ENCODE measurements at places on chromosomes 16 and 17.

DNA sequence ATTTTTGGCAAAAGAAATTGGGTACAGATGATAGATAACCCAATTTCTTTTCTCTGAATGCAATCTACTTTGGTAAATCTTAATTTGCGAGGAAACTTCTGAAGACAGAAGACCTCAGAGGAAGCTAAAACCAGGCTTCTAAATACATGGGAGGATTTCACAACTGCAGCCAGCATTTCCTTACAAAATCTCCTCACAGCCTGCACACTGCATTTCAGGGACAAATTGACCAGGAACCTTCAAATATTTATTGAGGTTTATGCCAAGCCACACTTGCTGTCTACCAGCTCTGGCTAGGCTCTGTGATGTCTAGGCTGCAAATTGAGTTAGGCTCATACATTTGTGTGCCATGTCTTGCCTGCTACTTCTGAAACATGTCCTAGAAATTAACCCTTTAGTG is 167.3 kb upstream of the CDH5 start:
- DNase-seq = no peak

- DNase-seq = no peak
These were observed 9.2 kb downstream of the TELO2 start for GRCh38 chr16:1502092-1503004.

- no peak for DNase-seq
These were observed 839 bp downstream of the SLC25A35 start for GRCh38 chr17:8294361-8294760.

DNA sequence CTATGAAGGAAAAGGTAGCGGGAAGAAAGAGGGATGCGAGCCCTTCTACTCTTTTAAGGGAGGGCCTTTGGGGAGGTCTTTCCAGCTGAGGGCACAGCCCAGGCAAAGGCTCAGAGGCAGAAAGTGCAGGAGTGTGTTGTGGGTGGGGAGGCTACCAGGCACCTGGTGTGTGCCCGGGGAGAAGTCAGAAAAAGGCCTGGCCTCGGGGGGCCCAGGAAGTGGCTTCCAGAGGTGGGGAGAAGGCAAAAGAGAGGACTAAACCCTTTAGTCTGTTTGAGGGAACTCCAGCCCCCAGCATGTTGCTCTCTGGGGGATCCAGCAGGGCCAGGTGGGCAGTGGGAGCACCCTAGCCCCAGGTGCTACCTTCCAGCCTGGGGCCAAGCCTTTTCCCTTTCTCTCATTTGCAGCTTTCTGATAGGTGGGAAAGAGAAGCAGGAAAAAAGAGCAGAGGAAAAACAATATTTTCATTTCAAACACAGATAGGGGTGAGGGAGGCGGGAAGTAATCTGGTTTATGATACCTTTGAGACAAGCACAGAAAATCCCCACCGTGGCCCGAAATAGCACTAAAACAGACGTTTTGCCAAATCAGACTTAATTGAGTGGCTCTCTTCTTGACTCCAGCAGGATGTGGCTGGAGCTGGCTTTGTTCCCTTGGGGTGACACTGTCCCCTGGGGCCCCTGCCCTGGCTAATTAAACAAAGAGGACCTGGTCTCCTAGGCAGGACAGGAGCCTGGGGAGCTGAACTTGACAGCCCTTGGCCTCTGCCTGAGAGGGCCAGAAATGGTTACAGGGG is 10.4 kb downstream of the RAI1 start:
- peak; percentile 47 for DNase-seq

DNA sequence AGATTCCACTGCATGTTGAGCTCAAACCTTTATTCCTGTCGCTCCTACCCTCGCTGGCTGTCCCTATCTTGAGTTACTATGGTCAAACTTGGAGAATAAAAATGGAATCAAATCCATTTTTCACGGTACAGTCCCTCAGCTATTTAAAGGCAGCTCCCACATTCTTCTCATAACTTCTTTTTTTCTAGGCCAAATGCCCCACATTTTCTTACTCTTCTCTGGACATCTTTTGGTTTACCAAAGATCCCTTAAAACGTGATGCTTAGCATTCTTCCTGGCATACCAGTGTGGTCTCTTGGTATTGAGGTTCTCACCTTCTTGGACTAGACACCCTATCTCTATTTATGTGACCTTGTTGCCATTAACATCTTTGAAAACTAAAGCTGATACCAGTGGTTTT is 48.3 kb upstream of the MAF start:
- DNase-seq = no peak

DNA sequence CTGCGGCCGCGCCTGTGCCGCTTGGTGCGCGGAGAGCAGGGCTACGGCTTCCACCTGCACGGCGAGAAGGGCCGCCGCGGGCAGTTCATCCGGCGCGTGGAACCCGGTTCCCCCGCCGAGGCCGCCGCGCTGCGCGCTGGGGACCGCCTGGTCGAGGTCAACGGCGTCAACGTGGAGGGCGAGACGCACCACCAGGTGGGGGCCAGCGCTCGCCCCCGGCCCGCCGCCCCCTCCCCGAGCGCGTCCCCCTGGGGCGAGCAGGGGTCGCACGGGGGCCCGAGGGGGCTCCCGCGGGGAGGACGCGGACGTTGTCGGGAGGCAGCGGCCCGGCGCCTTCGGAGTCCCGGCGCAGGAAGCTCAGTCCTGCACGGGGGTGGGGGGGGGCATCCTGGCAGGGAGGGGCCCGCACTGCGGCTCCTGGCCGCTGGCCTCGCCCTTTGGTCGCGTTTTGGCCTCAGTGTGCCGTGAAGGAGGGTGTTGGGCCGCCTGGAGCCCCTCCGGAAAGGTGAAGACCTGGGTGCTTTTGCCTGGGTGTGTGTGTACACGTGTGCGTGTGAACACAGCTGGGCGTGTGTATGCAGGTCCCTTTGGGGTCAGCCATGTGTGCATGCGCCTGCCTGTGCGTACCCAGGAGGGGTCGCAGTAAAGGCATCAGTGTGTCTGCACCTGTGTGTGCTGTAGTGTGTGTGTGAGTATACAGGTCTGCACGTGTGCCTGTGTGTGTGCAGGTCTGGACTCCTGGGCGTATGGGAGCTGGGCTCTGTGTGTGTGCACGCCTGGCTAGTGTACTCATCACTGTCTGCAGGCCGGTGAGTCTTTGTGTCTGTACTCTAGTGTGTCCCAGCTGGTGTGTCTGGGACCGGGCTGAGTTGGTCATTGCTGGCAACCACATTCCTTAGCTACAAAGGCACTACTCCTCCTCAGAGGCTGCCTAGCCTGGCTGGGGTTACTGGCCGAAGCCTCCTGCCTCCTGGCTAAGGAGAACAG is 615 bp downstream of the NHERF2 start:
- no peak for DNase-seq

DNA sequence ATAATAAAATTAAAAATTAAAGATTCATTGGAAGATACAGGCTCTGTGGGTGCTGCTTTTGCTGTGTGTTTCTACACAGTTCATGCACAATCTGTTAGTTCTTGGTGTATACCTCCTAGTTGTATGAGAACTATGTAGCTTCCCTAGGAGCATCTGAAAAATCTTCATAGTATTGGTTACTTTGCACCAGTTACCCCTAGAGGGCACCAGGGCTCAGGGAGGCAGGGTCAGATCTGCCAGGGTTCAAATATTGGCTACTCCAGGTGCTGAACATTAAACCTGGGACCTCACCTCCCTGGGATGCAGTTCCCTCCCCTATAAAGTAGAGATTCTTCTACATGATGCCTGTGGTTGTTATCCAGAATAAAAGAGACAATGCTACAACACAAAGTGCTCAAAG is 583.0 kb upstream of the CDH11 start:
- DNase-seq = no peak

- DNase-seq = no peak
These were observed 809 bp downstream of the PIRT start for GRCh38 chr17:10836966-10837590.

DNA sequence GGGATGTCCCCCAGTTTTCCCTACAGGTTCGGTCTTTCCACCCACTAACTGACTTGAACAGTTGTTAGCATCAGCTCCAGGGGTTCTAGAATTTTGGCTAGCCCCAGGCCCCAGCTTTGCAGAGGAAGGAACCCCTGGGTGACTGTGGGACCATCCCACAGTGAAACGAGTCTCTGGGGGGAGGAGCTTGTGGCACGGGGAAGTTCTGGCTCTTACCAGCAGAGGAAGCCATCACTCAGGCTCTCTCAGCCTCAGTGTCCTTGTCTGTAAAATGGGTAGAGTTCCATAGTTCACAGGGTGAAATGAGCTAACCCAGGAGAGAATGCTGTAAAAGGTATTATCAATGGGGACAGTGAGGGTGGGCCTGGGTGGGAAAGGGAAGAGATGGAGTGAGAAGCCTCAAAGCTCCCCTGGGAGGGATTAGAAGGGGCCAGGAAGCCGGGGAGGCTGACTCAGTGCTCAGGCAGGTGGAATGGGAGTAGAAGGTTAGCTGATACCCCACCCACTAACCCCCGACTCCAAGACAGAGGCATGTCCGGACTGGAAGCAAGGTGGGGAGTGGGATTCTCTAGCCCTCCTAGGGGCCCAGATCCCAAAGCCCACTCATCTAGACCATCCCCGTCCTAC is 30.9 kb upstream of the CDC42EP4 start:
- DNase-seq = no peak

DNA sequence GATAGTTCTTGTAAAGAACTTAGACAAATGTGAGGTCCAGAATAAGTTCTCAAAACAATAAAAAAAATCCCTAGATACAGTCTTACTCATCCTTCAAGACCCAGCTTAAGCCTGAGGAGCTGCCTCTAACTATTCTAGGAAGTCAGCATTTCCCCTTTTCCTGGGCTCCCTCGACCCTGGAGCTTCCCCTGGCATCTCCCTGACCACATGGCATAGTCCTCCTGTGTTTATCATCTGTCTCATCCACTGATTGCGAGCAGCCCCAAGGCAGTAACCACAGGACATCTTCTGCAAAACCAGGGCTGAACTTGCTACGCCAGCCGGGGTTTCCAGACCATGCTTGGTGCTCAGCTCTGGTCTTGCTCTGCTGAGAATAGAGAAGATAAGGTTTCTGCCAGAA is 36.7 kb upstream of the NLRP1 start:
- DNase-seq = no peak

DNA sequence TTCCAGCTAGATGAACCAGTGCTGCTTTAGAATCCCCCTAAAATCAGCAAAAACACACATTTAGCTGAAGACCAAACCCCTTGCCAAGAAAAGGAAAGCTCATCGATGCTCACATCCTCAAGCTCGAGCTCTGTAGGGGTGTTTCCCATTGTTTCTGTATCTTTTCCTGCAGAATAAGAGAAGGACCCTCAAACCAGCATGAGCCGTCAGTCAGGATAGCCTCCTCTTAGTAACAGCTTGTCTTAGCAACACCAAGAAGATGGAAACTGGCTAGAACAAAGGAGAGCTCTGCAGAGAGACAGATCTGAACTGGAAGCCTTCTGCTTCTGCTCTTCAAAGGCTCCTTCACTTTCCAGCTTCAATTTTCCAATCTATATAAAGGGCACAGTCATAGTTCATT is 32.0 kb downstream of the VAT1L start:
- no peak for DNase-seq

DNA sequence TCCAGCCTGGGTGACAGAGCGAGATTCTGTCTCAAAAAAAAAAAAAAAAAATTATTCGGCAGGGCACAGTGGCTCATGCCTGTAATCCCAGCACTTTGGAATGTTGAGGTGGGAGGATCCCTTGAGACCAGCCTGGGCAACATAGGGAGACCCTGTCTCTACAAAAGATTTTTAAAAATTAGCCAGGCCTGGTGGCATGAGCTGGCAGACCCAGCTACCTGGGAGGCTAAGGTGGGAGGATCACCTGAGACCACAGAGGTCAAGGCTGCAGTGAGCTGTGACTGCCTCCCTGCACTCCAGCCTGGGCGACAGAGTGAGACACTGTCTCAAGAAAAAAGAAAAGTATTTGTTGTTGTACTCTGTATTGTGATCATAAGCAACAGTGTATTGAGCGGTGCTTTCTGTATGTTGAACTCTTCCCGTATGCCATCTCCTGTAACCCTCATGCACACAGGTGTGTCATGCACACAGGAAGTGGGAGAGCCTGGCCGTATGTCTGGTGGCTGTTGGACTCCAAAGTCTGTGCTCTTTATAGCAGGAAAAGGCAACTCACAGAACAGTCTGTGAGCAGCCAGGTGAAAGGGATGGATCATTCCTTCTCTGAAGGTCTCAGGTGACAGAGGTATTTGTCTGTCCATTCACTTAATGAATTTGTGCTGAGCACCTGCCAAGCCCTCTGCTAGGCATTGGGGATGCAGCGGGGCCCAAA is 17.1 kb downstream of the CDH1 start:
- no peak for DNase-seq

DNA sequence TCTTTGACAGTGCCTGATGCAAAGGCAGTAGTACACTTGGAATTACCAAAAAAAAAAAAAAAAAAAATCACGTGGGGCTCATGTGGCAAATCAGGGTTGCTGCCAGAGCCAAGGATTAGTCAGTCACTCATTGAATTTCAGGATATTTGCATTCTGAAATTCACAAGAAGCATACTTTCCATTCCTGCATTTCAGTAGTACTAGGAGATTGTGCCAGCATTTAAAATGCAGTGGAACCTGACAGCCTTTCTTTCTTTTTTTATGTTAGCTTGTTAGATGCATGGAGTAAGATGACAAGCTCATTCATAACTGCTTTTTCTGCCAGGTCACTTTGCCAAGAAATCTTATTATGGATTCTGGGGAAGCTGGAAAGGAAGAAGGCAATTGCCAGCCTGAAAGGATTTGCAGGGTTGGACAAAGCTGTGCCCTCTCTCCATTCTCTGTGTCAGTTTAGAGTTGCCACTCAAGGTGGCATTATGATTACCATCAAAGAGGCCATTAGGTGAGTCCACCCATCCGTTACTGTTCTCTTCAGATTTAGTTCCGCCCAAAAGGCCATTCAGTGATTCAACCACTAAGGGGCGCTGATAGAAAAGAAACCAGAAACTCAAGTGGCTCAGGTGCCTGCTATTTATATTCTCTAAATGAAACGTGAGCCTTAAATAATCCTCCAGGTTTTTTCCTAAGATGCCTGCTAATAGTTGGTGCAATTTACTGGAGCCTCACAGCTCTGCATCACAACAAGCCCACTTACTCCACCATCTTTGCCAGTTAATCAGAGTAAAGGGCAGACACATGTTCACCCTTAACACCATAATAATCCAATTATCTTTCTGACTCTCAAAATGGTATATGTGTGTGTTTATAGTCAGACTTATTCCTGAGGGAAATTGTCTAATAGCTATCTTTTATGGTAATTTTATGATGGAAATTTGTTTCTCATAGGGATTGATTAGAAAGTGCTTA is 59.0 kb downstream of the TANGO6 start:
- DNase-seq = peak; percentile 24

- DNase-seq = no peak
These were observed 9.1 kb upstream of the METTL9 start for GRCh38 chr16:21590287-21590686.

GRCh38 chr16:3020604-3021448 is 658 bp downstream of the TNFRSF12A start:
- DNase-seq = peak; percentile 75

GRCh38 chr16:84308120-84308519 is 13.4 kb downstream of the WFDC1 start:
- DNase-seq = peak; percentile 38

- peak; percentile 55 for DNase-seq
These were observed 77.0 kb downstream of the MYH13 start for GRCh38 chr17:10295728-10296343.

DNA sequence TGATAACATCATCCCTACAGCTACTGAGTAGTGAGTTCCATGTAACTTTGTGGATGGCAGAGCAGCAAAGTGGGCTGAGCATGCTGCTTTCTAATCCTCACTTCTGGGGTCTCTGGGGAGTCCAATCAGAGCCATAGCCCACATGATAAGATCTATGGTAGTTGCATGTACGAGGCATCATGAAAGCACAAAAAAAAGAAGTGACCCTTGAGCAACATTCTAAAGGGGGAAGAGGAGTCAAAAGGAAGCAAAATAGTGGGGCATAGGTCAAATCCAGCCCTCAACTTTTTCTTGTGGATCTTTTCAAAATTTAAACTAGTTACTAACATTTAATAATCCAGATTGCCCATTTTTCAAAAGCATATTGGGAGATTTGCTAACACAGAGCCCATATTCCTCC is 208.5 kb upstream of the TOX3 start:
- no peak for DNase-seq
